ENCODE measurements at places on chromosomes 6 and 20.

DNA sequence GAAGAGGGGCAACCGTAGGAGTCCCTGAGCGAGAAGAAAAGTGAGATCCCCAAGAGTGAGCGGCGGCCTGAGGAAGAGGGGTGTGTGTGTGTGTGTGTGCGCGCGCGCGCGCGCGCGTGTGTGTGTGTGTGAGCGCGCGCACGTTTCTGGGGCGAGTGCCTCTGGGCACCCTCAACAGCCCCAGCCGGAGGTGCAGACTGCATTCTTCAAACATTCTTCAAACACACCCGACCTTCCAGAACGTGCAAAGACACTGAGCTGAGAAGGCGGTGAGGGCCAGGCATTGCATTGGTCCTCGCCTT lies 76.2 kb upstream of the FOXP4 start:
- no peak for DNase-seq

DNA sequence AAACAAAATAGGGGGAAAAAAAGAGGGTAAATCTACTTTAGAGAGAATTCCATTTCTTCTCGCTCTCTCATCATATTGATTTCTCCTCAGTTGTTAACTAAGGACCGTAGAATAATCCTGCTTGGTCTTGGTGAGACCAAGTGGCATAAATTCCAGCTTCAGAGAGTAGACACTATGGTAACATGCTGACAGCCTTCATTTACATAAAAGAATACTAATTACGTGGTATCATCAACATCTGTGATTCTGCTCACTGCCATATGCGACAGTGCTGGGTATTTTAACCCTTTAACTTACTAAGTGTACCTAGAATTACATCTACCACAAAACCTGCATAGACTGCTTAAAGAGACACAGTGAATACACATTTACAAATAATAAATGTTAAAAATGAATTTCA lies 27.1 kb downstream of the TOMM6 start:
- no peak for DNase-seq

- no peak for DNase-seq
Measured at GRCh38 chr6:98037571-98037970, 754.6 kb upstream of the MMS22L start.

GRCh38 chr20:32110173-32110704 lies 725 bp downstream of the TM9SF4 start:
- no peak for DNase-seq

GRCh38 chr6:32906539-32906938 lies 34.3 kb downstream of the HLA-DMB start:
- DNase-seq = peak; percentile 45

- peak; percentile 20 for DNase-seq
Measured at GRCh38 chr6:110652520-110652919, 162.7 kb downstream of the CDK19 start.

GRCh38 chr6:152916035-152916434 lies 66.8 kb downstream of the FBXO5 start:
- no peak for DNase-seq

DNA sequence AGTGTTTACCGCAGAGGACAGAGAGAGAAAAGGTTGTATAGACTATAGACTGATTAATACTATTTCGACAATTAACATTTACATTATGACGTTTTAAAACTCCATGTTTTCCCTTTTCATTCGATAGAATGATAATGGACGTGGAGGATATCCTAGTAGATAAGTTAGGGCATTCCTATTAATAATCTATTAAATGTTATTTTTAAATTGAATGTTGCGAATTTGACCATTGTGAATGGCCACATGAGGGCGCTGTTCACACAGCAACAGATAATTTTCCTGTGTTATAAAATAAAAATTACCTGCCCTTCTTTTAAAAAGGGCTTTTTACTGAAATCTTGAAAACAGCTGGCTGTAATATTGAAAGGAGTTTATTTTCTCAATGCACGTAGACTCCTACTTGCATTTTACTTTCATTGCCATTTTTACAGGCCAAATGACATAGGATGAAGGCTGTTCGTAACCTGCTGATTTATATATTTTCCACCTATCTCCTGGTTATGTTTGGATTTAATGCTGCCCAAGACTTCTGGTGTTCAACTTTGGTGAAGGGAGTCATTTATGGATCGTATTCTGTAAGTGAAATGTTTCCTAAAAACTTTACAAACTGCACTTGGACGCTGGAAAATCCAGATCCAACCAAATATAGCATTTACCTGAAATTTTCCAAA lies 3.3 kb downstream of the ADGRB3 start:
- DNase-seq = peak; percentile 54

DNA sequence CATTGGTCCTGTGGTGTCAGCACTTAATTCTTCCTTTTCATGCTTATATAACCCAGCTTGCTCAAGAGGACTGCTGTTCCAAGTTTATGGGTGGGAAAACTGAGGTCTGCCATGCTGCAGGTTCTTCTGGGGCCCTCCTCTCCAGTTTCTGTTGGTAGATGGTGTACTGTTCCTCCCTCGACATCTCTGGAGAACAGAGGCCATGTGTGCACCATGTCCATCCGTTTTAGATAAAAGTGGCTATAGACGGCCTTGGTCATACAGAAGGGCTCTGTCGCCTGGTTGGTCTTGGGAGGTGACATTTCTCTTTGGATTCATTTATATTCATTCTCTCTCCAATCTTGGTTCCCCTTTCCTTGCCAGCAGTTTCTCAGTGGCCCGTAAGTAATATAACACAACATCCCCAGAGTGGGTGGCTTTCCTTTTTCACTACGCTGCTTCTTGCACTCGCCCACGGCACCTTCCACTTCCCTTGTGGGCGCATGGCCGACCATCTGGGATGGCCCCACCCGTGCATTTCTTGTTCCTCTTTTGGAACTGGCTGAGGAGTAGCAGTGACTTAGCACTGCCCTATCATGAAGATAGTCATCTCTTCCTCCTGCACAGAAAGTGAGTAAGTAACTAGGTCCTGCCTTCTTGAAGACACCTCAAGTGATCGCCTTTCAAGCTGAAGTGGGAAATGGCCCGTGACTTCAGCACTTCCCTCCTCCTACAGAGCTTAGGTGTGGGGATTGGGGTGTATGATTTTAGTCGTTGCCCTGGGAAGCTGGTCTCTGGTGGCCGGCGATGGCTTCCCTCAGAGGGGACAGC lies 94.2 kb downstream of the RREB1 start:
- no peak for DNase-seq

GRCh38 chr20:46216770-46217464 lies 91.4 kb downstream of the CDH22 start:
- no peak for DNase-seq

DNA sequence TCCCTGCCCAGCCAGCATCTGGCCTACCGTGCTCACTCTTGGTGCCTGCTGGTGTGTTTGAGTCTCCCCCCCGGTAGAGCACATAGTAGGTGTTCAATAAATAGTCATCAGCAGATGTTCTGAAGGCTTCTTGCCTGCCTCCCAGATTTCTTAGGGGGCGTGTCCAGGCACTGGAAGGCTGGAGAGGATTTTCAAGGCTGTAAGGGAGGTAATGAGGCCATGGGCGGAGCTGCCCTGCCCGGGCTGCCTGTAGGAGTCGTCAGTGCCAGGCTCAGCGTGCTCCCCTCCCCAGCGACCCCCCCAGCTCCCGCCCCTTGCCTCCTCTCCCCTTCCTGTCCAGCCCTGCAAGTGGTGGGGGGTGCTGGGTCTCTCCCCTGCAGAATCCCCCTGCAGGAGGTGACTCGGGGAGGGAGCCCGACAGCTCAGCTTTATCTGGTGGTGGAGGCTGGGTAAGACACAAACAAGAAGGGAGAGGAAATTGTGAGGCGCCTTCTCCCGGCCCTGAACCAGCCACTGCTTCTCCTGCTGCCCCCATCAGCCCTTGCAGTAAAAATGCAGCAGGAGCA lies 55.9 kb downstream of the BCAS4 start:
- no peak for DNase-seq

- DNase-seq = peak; percentile 37
Measured at GRCh38 chr6:144283646-144284477, 1.3 kb upstream of the UTRN start.

GRCh38 chr6:135390458-135390857 lies 107.1 kb downstream of the AHI1 start:
- no peak for DNase-seq

- no peak for DNase-seq
Measured at GRCh38 chr6:53796791-53797190, 2.0 kb downstream of the LRRC1 start.

DNA sequence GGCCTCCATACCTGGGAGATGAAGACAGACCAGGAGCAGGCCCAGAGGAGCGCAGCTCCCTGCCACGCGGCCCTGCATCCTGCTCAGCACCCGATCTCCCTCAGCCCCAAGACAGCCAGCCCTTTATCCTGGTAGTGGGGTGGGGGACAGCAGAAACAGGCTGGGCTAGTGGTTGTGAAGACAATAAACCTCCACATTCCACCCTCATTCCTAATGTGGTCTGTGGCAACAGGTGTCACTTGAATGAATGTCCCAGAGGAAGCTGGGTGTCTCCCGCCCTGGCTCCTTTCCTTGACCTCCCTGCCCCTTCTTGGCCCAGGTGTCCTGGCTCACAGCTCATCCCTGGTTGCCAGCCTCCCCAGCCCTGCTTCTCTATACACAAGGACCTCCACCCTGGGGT lies at the start of gene C6orf15:
TSS of gene C6orf15 (minus strand) at position 98 of the 400 bp plus-strand sequence. CDS start at position 78, 20 bp downstream.
- DNase-seq = no peak
